BJ (cell line): ENCODE measurements at places on chromosomes 1 and 21.

DNA sequence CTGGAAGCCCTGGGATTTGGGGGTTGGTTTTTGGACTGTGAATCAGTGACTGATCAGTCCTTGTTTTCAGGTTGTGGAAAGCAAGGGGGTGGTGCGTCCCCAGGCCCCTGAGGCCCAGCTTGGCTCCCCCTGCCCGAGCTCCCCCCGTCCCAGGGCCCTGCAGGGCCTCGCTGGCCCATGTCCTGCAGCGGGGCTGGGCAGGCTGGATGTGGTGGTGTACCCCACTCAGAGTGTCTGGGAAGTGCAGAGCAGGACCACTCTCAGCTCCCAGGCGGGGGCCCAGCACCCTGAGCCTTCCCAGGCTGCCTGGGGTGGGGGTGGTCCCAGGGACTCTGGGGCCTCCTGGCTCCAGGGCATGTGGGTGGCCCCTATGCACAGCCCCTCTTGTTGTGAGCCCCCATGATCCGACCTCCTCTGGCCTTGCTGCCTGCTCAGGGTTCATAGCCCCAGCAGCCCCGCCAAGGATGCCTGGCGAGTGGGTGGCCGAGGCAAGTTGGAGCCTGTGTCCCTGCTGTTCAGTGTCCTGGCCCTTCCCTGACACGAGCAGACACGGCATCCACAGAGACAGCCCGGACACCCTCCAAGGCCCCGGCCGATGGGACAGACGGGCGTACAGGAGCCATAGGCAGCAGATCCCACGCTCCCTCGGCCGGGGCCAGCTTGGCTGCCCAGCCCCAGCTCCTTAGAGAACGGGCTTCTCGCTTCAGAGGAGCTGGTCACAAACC lies 37.9 kb downstream of the SLX9 start:
- no peak for DNase-seq

DNA sequence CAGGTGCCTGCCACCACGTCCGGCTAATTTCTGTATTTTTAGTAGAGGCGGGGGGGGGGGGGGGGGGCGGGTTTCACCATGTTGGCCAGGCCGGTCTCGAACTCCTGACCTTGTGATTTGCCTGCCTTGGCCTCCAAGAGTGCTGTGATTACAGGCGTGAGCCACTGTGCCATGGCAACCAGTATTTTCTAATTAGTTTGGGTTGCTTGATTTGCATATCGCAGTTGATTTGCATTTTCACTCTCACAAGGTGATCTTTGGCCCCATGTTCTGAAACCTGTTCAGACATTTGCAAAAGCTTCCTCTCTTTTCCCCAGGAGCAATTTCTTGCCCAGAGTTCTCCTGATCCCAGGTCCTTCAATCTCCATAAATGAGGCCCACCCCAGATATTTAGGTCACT lies 1.7 kb downstream of the TOR3A start:
- no peak for DNase-seq

GRCh38 chr1:49208712-49209111 lies 432.0 kb upstream of the BEND5 start:
- no peak for DNase-seq

DNA sequence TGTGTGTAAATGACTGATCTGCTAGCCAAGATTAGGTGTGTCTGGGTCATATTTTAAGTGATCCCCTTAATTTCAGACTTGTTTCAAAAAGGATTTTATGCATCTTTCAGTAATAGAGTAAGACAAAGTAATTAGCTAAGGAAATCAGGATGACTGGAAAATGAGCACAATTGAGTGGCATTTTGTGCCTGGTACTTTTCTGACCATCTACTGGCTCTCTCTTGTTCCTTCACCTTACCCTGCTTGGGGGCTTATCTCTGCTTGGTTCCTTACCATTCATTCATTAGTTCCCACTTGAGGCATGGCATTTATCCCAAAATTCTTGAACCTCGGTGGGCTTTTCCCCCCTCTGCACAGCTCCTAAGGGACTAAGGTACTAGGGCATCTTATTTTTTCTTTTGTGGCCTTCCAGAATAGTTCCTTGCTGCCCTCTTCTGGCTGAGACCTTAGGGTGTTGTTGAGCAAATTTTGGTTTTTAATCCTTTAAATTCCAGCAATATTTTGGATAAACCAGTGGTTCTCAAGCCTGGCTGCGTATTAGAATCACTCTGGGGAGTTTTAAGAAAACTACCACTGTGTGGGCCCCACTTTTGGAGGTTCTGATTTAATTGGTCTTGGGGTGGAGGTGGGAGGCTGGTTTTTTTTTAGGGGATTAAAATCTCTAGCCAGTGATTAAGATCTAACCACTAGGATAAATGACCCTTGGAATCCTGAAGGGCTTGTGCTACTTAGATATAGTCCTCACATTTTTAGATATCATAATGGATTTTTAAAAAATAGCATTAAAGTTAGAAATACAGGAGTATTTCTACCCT lies 50.8 kb downstream of the HS2ST1 start:
- no peak for DNase-seq

GRCh38 chr1:232548691-232549090 lies 81.2 kb downstream of the SIPA1L2 start:
- DNase-seq, result no peak

DNA sequence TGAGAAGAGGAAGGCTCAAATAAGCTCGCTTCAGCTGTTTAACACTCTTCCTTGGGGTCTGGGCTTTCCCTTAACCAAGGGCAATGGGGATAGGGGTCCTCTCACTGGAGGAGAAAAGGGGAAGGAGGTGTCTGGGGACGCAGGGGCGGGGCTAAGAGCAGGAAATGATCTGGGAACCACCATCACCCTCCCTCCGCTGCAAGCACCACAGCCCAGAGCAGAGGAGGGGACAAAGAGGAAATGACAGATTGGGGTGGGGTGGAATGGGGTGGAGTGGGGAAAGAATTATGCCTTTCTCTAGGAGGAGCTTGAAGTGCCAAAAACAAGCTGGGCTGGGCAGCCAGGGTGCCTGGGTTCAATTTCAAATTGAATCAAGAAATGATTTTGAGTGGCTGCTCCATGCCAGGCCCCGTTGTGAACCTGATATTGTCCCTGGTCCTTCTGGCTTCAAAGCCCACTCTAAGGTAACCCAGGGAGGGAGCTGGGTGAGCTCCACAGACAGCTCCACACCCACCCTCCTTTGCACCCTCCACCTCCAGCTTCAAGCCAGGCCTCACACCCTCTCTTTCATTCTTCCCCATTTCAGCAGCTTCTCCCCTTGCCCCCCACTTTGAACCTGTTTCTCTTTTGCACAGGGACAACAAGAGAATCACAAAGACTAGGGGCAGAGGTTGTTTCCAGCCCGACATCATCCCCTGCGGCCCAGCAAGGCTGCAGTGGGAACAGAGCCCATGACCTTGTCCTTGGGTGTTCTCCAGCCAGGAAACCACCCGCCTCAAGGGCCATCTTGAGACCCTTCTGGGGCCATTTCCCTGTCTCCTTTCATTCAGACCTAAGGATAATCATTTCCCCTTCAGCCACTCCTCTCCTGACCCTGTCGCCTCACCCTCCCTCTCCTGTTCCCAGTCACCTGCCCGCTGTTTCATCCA lies 1.1 kb downstream of the ARHGAP30 start:
- no peak for DNase-seq

DNA sequence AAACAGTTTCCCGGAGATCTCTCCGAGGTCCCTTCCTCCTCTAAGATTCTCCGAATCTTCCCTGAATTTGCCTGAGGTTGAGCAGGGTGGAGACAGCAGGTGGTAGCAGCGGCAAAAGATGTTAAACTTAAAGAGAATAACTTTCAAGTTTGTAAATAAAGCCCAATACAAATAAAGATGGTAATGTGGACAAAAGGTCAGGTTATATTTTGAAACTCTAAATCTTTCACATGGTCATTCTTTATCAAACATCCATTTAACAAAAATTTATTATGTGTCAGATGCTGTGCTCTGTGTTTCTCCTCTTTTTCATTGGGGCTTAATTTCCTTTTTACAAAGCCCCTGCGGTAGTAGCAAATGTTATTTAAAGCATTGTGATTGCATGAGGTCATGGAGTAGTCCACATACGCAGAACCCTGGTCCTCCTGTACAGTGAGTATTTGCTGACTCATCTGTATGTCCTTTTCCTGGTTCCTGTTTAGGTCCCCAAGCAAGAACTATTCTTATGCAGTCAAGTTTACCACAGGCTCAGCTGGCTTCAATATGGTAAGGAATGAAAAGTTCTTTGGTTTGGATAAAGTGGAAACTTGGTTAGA lies 119.2 kb downstream of the ITSN1 start:
- peak; percentile 98 for DNase-seq

GRCh38 chr1:89910780-89911179 lies 84.1 kb upstream of the ZNF326 start:
- peak; percentile 63 for DNase-seq

- no peak for DNase-seq
These were observed 913.9 kb downstream of the BRINP3 start for GRCh38 chr1:189563784-189564183.

- no peak for DNase-seq
These were observed 95.5 kb upstream of the TARDBP start for GRCh38 chr1:10916991-10917390.

- no peak for DNase-seq
These were observed 12.7 kb downstream of the USP48 start for GRCh38 chr1:21770201-21770600.

GRCh38 chr1:59070610-59071009 lies 226.3 kb upstream of the FGGY start:
- no peak for DNase-seq

DNA sequence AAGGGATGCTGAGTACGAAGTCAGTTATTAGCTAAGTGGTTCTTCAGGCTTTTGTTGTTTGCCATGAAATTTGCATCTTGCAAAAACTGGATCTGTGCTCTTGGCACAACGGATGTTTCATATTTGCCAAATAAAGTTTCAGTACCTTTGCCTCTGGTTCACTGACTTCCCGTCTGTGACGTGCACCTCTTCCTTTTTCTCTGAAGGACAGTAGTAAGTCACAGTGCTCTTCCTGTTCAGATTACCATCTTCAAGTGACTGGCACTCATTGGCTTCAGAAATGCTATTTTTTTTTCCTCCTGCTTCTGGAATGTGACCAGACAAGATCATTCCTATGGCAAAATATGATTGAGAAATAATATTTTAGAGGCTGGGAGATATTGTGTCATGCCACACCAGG lies 75.9 kb upstream of the GREM2 start:
- no peak for DNase-seq

- DNase-seq, result no peak
These were observed 49.0 kb downstream of the LRRC53 start for GRCh38 chr1:74463333-74463988.

- no peak for DNase-seq
These were observed 58.8 kb downstream of the NAV1 start for GRCh38 chr1:201597551-201598230.

GRCh38 chr1:19418503-19418971 lies 66.8 kb downstream of the CAPZB start:
- DNase-seq, result peak; percentile 66

DNA sequence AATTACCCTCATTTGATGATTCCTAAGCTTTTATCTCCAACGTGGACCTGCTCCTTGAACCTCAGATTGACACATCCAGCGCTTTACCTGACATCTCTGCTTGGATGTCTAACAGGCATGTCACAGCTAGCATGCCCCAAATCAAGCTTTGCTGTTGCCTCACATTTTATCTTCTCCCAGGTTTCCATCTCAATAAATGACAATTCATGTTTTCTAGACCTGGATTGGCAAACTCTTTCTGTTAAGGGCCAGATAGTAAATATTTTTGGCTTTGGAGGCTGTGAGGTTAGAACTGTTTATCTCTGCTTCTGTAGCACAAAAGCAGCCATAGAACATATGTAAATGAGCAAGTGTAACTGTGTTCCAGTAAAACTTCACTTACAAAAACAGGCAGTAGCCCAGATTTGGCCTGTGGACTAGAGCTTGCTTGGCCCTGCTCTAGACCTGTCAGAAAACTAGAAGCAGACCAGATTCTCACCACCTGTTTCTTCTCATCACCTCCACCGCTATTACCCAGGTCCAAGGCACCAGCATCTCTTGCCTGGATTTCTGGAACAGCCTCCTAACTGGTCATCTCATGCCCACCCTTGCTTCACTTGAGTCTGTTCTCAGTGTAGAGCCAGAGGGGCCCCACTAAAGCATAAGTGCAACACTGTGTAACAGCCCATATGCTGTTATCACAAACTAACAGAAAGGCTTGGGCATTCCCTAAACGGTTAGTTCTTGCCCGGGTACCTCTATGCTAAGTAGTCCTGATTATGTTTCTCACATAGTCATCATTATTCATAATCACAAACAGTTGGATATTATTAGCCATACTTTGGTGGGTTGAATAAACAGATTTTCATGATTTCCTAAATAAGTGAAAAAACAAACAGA lies 42.3 kb downstream of the UBE4B start:
- no peak for DNase-seq

- DNase-seq, result no peak
These were observed 171.3 kb upstream of the BEND5 start for GRCh38 chr1:48947761-48948537.

DNA sequence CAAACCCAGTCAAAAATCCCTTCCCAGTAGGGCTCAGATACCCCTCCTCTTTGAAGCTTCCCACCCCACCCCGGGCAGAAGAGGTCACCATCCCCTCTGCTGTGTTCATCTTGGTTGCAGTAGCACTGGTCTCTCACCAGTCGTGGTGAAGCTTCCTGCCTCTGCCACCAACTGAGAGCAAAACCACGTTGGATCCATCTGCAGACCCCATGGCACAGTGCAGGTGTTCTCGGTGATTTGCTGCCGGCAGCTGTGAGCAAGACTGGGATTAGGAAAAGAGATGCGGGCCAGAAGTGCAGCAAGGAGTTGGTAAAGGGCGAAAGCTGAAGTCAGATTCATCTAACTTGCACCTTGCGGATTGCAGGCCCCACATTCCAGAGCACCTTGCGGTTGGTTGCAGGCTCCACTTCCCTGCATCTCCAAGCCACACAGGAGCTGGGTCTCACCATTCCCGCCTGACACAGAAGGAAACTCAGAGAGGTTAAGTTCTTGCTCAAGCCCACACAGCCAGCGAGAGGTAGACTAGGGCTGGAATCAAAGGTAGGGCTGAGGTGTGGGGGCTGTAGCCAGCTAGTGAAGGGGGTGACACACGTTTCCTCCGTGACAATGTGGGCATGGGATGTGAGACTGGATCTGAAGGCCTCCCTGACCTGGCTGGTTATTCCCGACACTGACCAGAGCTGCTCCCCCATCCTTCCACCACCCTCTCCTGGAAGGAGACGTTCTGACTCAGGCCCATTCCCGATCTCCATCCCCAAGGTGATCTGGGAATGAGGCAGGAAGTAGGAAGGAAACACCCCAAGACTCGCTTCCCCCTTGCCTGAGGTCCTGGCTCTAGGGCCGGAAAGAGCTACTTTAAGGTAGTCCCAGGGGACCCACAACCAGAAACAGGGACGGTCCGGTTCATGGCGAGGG lies 3.3 kb upstream of the FAM110D start:
- no peak for DNase-seq

- DNase-seq, result peak; percentile 31
These were observed 302.7 kb upstream of the SGIP1 start for GRCh38 chr1:66231217-66231616.
